ENCODE measurements at places on chromosomes 2 and 18.

- DNase-seq, result no peak
These were observed 139.8 kb downstream of the MAP4K4 start for GRCh38 chr2:101837354-101837753.

GRCh38 chr18:77737405-77737804 lies 487.8 kb downstream of the GALR1 start:
- no peak for DNase-seq

DNA sequence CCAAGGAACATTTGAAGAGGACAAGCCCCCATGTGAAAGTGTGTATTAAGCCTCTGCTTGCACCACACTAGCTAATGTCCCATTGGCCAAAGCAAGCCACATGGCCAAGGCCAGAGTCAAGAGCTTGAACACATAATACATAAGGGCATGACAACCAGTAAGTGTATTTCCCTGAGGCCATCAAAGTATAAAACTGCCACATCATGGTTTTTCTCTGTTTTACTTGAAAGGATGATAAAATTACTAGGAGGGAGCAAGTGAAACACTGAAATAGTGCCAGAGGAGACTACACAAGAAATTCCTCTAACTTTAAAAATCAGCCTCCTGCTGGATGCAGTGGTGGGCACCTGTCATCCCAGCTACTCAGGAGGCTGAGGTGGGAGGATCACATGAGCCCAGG lies 30.9 kb upstream of the EML6 start:
- DNase-seq, result no peak

DNA sequence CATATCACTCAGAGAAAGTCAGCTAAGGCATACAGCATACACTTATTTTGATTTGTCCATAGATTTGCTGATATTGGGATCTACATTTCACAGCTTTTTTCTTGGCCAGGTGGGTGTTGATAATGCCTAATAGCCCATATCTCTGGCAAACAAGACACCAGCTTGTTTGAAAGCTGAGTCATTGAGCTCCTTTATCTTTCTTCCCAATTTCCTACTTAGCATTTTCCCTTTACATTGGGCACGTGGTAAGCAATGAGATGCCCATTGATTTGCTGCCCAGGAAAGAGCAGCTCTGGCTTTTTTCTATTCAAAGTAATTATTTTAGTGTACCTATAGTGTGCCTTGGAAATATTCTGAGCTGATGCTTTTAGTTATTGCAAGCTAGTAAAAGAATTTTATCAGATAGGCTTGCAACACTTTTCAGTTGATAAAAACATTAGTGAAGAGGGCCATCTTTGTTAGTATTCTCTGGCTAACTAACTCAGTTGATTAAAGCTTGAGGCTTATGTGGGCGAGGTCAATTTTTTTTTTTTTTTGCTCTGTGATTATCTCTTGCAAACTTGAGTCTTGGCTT lies 79.6 kb downstream of the OSBPL6 start:
- no peak for DNase-seq

DNA sequence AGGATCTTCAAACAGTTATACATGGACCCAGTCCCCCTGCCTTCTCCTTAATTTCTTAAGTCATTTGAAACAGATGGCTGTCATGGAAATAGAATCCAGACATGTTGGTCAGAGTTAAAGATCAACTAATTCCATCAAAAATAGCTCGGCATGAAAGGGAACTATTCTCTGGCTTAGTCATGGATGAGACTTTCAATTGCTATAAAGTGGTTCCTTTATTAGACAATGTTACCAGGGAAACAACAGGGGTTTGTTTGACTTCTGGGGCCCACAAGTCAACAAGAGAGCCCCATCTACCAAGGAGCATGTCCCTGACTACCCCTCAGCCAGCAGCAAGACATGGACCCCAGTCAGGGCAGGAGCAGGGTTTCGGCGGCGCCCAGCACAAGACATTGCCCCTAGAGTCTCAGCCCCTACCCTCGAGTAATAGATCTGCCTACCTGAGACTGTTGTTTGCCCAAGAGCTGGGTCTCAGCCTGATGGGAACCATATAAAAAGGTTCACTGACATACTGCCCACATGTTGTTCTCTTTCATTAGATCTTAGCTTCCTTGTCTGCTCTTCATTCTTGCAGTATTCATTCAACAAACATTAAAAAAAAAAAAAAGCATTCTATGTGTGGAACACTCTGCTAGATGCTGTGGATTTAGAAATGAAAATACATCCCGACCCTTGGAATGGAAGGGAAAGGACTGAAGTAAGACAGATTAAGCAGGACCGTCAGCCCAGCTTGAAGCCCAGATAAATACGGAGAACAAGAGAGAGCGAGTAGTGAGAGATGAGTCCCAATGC lies 4.6 kb downstream of the TTR start:
- no peak for DNase-seq

- DNase-seq, result no peak
These were observed 425.8 kb upstream of the KCNH7 start for GRCh38 chr2:163264341-163264740.

- DNase-seq, result no peak
These were observed 148.7 kb upstream of the ZEB2 start for GRCh38 chr2:144668493-144669110.

GRCh38 chr18:57243624-57244179 lies 96.8 kb downstream of the BOD1L2 start:
- DNase-seq, result no peak

DNA sequence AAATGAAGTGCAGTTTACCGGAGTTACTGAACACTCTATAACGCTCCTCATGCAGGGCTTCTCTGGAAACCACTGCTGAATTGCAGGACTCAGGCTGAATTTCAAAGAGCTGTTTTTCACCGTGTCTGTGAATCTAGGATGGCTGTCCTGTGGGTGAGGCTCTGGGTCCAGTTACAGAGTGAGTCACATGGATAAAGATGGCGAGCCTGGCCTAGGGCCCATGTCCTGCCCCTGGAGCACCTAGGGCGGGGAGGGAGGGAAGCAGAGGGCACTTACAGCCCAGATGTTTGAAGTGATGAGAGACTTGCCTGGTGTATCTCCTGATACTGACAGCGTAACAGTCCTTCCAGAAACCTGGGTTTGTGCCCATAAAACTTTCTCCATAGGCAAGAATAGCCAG lies 583.0 kb downstream of the IRS1 start:
- no peak for DNase-seq

Data from stimulated activated CD4-positive, alpha-beta T cell treated with anti-CD3 and anti-CD28 coated beads, Interleukin-4, amount 100 ng/mL, for 24 hours (primary cell).